ENCODE measurements at places on chromosomes 7 and 10.

DNA sequence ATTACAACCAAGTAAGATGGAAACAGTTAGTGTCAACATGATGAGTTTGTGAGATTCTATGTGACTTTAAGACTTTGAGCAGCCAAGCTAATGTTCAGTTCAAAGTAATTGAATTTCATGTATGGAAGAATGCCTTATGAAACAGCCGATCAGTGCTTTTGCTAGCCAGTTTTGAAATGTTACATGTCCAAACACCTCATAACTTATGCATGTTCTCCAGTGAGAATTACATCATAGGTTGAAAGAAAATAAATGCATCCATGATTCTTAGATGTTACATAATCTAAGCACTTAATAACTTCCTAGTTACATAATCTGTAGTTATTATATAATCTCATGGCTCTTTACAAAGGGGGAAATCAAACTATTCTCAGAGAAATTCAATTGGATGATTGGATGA, 211.3 kb downstream of the BICC1 start:
- DNase-seq: no peak

- DNase-seq: no peak
These were observed 26.4 kb downstream of the GRK5 start for GRCh38 chr10:119233821-119234220.

DNA sequence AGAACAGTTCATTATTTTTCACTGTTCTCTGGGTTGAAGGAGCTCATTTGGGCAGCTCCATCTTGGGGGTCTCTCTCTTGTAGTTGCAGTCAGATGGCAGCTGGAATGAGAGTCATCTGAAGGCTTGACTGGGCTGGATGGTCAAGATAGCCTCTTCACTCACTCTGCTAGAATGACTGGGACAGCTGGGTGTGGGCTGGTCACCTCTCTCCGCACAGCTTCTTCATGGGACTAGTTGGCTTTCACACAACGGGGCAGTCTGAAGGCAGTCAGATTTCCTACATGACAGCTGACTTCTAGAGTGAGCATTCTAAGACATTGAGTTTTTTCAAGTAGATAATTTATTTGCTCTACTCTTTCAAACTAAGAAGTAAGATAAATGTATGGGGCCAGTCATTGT, 13.1 kb downstream of the PLEKHA1 start:
- no peak for DNase-seq

DNA sequence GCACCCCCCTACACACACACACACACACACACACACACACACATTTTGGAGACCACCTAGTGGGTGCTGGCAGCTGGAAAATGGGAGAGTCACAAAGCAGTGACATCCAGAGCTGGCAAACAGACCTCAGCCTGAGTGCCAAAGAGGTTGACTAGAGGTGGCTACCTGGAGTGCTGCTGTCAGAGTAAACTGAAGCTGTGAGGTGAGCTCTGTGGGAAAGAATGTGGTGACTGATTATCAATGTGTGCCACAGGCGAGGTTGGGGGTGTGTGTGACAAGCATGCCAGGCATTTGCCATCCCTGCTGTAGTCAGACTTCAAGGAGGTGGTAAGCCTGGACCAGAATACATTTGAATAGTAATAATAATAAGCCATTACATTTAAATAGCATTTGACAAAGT, 120.6 kb downstream of the SLIT1 start:
- DNase-seq: no peak

- DNase-seq: no peak
These were observed 138.1 kb upstream of the CHST15 start for GRCh38 chr10:124231168-124232155.

DNA sequence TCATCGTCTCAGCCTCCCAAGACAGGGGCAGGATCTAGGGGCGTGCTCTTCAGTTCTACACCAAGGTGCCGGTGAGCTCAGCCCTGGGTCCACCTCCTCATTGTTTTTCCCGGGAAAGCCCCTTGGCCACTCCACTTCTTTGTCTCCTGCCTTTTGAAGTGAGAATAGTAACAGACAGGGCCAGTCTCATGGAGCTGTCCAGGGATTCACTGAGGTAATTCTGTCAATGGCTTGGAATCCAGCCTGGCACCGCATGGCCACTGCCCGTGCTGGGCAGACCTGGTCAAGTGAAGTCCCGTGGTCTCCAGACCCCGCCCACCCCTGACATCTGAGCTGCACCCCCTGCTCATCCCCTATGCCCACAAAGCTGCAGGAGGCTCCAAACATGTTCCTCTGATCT, 138.9 kb downstream of the TNS3 start:
- DNase-seq: no peak

GRCh38 chr7:141679014-141679413, 23.0 kb downstream of the DENND11 start:
- no peak for DNase-seq

- DNase-seq: no peak
These were observed 4.7 kb upstream of the ZYX start for GRCh38 chr7:143376396-143376795.

DNA sequence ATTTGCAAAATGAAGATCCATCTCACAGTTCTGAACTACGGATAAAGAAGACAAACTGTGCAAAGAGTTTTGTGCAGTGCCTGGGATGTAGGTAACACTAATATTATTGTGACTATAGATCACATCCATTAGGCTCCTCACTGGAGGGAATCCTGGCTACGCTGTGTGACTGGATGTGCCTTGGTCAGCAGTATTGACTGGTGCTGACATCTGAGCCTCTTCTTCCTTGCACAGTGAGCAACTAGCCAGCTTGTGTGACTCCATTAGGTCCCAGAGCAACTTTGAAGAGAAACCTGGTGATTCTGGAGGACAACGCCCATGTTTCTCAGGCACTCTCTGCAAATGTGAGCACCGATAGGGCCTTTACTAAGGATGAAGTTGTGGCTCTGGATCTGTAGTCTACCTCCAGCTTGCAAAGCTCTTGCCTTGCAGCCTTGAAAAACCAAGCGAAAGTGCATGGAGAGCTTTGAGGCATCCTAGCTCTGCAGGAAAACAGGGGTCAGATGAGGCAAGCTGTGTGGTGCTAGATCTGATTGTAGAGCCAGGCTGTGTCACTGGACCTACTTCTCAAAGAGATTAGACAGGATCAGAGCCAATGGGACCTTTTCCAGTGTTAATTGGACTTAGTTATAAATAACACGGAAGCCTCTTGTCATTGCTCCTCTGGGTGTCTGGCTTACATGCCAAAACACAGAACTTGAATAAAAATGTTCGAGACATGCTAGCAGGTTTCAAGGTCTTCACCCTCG, 303.6 kb upstream of the LYZL1 start:
- no peak for DNase-seq

DNA sequence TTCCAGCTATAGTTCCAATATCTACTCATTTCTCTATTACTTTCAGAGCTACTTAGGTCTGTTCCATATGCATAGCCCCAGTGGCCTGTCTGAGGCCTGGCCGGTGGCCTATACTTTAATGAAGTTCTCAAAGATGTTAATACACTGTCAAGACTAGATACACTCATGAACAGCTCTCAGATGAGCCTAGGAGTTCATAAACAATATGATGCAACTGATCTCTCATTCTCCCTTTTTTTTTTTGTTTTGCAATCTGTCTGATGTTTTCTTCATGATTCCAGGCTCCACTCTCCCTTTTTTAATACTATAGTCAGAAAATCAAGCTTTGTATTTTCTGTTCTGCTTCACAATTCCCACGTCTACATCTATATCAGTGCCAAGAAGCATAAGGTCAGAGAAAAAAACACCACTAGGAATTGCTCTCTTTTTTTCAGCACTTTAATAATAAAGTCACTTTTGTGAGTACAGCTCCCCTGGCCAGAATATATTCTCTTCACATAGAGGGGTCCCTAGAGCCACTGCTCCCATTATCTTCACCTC, 321.0 kb downstream of the C7orf25 start:
- DNase-seq: no peak

GRCh38 chr10:85527616-85528317, 838.8 kb downstream of the GRID1 start:
- DNase-seq: no peak

- DNase-seq: no peak
These were observed 133.6 kb downstream of the SEMA3C start for GRCh38 chr7:80785276-80785675.

DNA sequence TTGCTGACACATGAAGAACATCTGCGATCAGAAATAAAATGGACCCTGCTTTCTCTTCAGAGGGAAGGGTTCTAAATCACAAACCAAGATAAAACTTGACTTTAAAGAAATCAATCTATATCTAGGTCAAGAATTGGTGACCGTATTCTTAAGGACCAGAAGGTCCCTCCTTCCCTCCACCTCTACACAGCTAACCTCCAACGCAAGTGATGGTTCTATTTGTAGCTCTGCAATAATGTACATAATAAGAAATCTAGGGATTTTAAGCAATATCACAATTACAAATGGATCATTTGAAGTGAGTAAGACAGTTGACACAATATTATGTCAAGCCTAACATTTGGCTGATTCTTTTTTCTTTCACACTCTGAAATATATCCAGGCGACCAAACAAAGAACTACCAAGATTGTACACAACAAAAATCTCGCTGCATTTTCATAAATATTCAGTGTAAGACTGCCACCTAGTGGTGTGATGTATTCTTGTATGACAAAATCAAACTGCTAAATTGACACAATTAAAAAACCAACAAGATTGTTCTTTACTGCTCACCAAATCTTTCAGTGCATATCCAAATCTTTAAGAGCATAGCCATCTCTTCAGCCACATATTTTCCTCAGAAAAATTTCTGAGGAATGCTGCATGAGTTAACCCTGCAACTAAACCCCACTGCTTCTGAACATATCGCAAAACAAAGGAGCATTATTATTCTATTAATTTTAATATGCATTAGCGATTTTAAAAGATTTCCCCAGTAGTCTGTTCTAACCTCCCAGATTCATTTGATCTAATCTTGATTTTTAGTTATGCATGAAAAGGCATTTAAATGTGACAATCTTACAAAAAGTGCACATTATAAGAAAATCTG, 44.5 kb downstream of the ICA1 start:
- peak; percentile 31 for DNase-seq

GRCh38 chr7:127632276-127632910, 14.5 kb upstream of the PAX4 start:
- no peak for DNase-seq

GRCh38 chr10:15202639-15203038, 34.1 kb upstream of the NMT2 start:
- no peak for DNase-seq

DNA sequence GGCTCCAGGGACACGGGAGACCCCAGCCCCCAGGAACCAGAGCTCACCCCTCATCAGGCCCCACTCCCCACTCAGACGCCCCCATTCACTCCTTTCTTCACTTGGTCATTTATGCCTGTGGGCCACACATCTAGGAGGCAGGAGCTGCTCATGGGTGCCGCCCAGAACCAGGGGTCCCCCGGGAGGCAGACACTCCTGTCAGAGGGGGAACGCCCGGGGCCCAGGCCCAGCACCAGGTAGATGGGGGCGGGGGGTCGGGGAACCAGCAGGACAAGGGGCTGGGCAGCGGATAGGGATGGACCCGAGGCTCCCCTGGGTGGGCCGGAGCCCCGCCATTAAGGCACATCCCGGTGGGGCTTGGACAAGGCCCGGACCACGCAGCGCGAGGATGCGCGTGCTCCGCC, 11.8 kb downstream of the CALY start:
- DNase-seq: no peak

DNA sequence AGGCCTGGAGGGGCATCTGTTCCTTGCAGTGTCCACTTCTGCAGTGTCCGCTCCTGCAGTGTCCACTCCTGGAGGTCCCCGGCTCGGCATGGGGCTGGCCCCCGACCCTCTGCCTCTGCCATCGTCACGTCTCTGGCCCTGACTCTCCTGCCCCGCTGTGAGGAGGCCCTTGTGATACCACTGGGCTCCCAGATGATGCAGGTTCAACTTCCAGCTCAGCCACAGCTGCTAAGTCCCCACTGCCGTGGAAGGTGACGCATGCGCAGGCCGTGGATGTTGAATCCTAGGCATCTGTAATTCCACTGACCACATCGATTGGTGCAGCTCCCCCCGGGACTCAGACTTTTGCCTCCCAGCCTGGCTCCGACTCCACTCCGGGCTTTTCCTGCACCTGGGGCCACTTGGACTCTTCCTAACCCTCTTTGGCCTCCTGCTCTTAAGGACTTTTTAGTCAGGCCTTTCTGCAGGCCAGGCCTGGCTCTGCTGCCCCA, 95.1 kb downstream of the GLRX3 start:
- no peak for DNase-seq

- no peak for DNase-seq
These were observed 31.3 kb downstream of the RCC1L start for GRCh38 chr7:75042286-75042685.

DNA sequence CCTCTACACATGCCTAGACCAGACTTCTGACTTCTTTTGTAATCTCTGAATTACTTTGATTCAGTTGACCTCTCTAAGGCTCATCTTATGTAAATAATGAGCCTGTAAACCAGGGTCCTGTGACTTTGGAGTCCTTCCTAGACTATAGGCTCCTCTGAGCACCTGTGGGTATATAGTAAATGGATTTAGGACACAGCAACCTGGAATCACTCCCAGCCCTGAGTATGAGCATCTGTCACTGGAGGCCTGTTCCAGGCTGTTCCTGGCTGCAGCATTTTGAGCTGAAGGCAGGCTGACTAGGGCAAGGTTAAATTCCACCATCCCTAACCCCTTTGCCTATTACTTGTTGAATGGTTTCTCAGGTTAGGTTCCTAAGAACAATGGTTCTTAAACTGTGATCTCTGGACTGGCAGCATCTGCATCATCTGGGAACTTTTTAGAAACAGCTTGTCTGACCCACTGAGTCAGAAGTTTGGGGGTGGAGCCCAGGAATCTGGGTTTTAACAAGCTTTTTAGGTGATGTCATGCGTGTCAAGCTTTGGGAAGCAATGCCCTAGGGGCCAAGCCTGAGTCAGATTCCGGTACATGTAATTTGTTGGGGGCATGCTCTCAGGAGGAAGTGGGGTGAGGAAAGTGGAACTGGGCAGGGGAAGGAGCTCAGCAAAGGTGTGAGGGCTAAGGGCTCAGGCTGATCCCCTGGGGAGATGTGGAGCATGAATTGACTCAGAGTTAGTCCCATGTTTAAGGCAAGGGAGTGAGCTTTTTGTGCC, 28.2 kb downstream of the MINDY4 start:
- DNase-seq: no peak

GRCh38 chr10:85612833-85613232, 753.8 kb downstream of the GRID1 start:
- no peak for DNase-seq

GRCh38 chr7:45114926-45115325, 3.4 kb upstream of the TBRG4 start:
- no peak for DNase-seq

- DNase-seq: no peak
These were observed 47.3 kb upstream of the PIP4K2A start for GRCh38 chr10:22761569-22762220.

GRCh38 chr10:77823811-77824542, 102.6 kb downstream of the DLG5 start:
- no peak for DNase-seq
